ENCODE measurements at places on chromosomes 5 and 9.

- DNase-seq: no peak
Measured at GRCh38 chr5:140608722-140609121, 24.3 kb downstream of the CD14 start.

DNA sequence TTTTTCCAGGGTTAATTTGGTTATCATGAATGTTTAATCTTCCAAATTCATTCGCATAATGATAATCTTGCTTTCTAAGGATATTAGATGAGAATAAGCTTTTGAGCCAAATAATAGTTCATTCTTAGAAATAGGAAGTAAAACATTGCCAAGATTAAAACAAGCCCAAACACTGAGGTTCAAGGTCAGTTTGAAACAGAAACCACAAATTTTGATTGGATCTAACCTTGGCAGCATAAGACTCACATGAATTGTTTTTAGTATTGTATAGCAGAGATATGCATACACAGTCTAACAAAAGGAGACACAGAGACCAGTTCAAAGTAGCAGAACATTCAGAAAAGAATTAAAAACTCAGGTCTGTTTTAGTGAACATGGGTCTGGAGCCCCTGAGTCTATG is 43.4 kb upstream of the VCAN start:
- DNase-seq: no peak

- no peak for DNase-seq
Measured at GRCh38 chr9:21598749-21599148, 116.6 kb upstream of the IFNE start.

DNA sequence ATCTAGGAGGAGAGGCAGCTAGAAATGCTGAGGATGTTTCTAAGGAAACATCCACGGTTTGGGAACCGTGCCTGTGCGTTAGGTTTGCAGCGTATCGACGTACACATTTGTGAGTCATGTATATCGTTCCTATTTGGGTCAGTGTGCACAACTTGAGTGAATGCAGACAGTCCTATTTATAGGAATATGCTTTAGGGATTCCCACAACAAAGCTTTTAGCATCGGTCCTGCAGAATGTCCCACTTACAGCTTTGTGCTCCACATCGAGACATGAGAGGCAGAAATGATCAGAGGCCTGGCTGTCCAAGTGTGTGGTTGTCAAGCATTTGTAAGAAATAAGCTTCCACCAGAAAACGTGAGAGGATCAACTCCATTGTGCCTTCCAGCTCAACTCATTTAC is 1282.7 kb upstream of the WWC1 start:
- no peak for DNase-seq

DNA sequence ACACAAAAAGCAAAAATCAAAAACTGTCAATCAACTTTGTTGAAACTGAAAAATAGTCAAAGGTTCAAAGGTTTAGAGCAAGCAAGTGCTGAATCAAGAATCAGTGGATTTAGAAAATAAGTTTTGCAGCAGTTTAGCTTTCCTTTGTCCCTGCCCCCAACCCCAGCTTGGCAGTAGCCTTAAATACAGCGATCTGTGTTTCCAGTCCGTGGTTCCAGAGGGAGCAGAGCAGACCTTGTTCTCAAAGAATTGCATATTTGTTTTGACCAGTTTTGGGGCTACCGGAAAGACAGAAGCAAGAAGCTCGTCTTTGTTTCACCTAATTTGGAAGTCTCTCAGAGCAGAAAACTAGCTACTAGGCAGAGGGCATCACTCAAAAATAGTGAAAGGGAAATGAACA is 57.2 kb upstream of the PRDM9 start:
- DNase-seq: no peak

Measured in C1 segment of cervical spinal cord (tissue), 14 donors.